ENCODE measurements at places on chromosomes 11 and 22.

GRCh38 chr11:27282806-27283205, 80.2 kb downstream of the CCDC34 start:
- no peak for DNase-seq

DNA sequence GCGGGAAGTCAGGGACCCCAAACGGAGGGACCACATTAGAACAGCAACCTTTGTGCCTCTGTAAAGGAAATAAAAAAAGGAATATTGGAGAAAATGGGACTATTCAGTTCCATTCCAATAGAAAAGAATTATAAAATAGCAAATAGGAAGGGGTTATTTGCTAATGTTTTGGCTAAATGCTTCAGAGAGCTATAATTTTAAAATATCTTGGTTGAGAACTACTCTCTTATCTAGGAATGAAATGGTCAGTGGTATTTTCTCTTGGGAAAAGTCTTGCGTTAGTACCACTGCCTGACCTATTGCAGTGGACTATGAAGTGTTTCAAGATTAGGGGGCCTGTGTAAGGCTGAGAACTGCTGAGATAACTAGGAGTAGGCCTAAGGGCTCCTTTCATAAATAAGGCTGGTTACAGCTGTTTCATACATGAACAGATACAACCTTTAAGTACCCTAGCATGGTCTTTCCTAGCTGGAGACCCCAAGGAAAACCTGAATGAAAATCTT, 6.9 kb upstream of the WEE1 start:
- no peak for DNase-seq

- DNase-seq, result no peak
Observed at GRCh38 chr11:84249344-84250135, 963.4 kb upstream of the CCDC90B start.

- DNase-seq, result no peak
Observed at GRCh38 chr11:46386674-46387073, 4.9 kb downstream of the CHRM4 start.

DNA sequence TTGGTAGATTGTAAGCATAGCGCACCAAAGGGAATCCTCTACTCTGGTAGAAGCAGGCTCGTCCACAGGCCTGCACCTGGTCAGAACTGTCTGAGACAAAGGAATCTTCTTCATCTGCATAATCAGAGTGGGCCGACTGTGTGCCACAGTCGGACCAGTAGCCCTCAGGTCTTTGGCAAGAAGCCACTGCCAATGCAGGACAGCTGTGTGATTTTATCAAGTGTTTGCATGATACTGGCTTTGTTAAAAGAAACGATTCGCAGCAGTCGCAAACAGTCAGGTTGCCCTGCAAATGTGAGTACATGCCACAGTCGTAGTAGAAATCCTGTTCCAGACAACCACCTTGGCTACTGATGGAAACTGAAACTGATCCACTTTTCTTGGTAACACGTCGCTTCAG, 4.9 kb upstream of the CCDC34 start:
- DNase-seq, result no peak

- DNase-seq, result peak; percentile 24
Observed at GRCh38 chr11:63999349-64000025, 13.2 kb downstream of the OTUB1 start.

- DNase-seq, result no peak
Observed at GRCh38 chr22:47422736-47423135, 660.3 kb downstream of the TBC1D22A start.

DNA sequence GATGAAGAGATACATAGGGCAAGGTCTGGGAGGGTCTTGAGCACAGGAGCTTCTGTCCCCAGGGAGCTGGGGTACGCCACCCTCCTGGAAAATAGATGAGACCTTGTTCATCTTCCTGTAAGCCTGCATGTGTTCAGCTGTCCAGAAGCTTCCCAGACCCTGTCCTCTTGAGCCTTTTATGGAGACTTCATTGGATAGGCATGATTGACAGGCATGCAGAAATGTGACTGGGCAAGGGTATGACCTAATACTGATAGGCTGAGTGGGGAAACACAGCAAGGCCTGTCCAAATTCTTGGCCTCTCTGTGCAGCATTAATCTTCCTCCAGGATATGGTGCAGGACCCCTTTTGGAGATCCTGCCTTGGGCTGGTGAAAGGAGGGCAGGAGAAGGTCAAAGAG, 15.7 kb downstream of the ARCN1 start:
- DNase-seq, result no peak

GRCh38 chr22:50027639-50028537, 15.3 kb upstream of the IL17REL start:
- no peak for DNase-seq

GRCh38 chr11:32316232-32316631, 119.1 kb downstream of the WT1 start:
- no peak for DNase-seq

DNA sequence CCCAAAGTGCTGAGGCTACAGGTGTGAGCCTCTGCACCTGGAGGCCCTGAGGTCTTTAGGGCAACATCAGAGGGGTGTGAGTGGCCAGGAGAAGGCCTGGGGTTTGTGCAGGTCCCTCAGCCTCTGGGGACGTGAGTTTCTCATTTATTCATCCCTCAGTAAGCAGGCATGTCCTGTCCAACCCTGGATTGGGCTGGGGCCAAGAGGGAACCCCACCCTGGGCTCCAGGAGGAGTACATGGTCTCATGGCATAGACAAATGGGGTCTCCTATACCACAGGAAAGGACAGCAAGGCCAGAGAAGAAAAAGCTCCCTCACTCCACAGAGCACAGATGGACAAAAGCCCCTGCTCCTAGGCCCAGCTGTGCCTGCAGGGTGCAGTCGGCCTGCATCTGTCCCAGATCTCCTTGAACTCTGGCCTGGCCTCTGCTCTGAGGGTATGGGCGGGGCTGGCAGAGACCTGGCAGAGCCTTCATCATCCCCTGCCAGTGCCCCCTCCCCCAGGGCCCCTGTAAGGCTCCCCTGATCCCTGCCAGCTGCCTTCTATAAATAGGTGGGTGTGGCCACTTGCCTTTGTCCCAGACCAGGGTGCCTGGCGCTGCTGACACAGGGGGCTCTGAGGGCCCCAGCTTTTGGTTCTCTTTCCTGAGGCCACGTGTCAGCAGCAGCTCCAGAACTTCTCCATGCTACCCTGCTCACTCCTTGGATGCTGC, 34.6 kb downstream of the A4GALT start:
- no peak for DNase-seq

DNA sequence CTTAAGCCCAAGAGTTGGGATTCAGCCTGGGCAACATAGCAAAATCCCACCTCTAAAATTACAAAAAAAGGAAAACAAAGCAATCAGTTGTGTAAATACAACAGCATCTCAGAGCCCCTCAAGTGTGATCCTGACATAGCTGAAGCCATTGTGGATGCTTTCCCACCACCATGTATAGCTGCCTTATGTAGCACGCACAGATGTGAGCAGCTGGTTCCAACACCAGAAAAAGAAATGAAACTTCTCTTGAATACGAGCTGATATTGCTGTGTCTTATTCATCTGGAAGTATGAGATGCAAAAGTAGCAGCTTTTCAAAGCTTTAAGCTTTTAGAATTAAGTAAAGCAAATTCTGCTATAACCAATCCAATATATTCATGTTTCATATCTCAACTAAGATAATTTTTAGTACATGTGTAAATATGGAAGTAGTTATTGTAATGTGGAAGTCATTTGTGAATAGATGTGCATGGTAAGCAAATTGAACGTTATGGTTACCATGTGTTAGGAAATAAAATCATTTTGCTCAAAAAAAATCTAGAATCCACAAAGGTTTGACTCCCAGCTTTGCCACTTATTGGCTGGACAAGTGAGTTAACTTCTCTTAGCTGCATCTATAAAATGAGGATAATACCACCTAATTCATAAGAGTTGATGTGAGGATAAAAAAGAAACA, 63.2 kb downstream of the SGSM3 start:
- no peak for DNase-seq

DNA sequence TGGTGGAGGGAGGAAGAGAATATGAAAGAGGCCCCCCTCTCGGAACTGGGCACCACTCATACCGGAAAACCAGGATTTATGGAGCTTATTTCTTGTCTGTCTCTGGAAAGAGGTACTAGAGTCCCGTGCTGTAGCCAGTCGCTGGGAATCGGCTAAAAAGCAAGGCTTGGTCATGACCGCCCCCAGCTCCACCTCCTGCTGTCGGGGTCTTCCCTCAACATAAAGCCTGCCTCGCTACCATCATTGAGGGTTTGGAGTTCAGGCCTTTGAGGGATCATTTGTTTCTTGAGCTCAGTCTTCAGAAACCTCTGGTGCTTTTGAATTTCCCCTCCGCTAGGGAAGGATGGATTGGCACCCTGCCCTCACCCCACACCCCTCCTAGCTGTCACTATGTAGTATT, 97.1 kb downstream of the TSPAN18 start:
- DNase-seq, result no peak

DNA sequence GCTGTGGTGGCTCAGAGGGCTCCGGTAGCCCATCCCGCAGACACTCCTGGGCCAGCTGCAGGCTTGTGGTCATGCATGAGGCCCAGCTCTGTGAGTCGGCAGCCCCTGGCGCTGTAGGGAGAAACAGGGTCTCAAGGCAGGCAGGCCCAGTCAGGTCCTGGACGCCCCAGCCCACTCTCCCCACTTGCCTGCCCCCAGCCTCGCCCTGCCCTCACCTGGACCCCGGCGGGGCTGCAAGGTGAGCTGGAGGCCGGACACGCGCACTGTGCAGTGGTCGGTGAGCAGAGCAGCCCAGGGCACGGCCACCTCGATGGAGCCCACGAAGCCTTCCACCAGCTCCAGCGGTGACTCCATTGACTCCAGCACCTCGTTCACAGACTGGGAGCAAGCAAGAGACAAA, 2.9 kb downstream of the ATG2A start:
- DNase-seq, result no peak

Data from stimulated activated CD8-positive, alpha-beta memory T cell treated with anti-CD3 and anti-CD28 coated beads, Interleukin-7, amount 100 ng/mL, for 1 hour (primary cell).